COLO829 (cell line): ENCODE measurements at places on chromosomes 7 and 10.
A peak's percentile ranks its signal among the peaks of the same experiment; 100 is the strongest.

- no peak for DNase-seq
Measured at GRCh38 chr10:43234471-43235041, 32.3 kb downstream of the RASGEF1A start.

- DNase-seq = no peak
Measured at GRCh38 chr7:94687076-94687475, 31.1 kb upstream of the SGCE start.

- peak; percentile 85 for DNase-seq
Measured at GRCh38 chr10:29646238-29646902, 11.6 kb upstream of the SVIL start.

GRCh38 chr7:133320891-133321290 is 68.0 kb downstream of the EXOC4 start:
- DNase-seq = no peak

DNA sequence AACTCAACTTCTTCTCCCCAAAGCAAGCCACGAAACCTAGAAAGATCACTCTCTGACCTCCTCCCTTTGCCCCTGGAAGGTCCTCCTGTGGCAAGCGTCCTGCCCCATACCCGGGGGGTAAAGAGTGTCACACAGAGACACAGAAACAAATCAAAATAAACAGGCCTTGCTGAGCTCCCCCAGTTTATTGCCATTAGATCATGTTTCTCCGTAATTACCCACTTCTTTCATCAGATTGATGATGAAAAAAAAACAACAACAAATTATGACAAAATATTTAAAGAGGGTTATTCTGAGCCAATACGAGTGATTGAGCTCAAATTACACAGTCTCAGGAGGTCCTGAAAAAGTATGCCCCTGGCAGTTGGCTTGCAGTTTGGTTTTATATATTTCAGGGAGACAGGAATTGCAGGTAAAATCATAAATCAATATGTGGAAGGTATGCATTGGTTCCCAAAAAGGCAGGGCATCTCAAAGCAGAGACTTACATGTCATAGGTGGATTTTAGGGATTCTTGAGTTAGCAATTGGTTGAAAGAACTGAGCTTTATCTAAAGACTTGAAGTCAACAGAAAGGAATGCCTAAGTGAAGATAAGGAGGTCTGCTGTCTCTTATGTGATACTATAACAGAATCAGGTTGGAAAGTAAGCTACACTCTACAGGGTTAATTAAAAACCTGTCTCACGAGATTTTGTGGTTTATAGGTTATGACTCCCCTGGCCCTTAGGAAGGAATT is 86.2 kb downstream of the APBB1IP start:
- no peak for DNase-seq
